ENCODE measurements at places on chromosomes 1 and 21. TPM values are rescaled to one million over a fixed set of nuclear protein-coding genes. Genes with fewer than 3 reads are reported as not detected.

Gene ILDR2
- not detected for total RNA-seq

Gene CA6
- total RNA-seq, result not detected

Gene ZFP69B
- total RNA-seq, result 4.5 TPM

Gene SPRR2G
- not detected for total RNA-seq

Gene BCAN
- not detected for total RNA-seq

Gene OR2G6
- total RNA-seq, result not detected

Gene LDLRAD1
- not detected for total RNA-seq

Gene DPT
- total RNA-seq, result 0.24 TPM

Gene TAS1R1
- total RNA-seq, result not detected

Gene ELF3
- 1.9 TPM for total RNA-seq

Gene RASSF5
- total RNA-seq, result 1.6 TPM

Gene MAPKAPK2
- 50.9 TPM for total RNA-seq

Gene ACTL8
- 0.08 TPM for total RNA-seq

Gene FCGR3A
- total RNA-seq, result not detected

Gene CSDE1
- total RNA-seq, result 917 TPM

Gene RHD
- total RNA-seq, result not detected

Gene SHISAL2A
- total RNA-seq, result not detected

Gene PTPRC
- not detected for total RNA-seq

Gene CDA
- total RNA-seq, result 1.9 TPM

Gene FLG2
- total RNA-seq, result not detected

Gene PLOD1
- total RNA-seq, result 502 TPM

Gene UBASH3A
- not detected for total RNA-seq

Gene LCE2A
- total RNA-seq, result not detected

Gene WDR64
- total RNA-seq, result not detected

Gene DMRTA2
- under 0.01 TPM for total RNA-seq

Gene DNAJC28
- 0.64 TPM for total RNA-seq

Gene TNFRSF14
- 17.6 TPM for total RNA-seq

Gene CFHR1
- total RNA-seq, result not detected

Gene GPR153
- 6.6 TPM for total RNA-seq

Gene OR2T33
- not detected for total RNA-seq

Gene OR2L13
- total RNA-seq, result not detected

Gene HPCAL4
- total RNA-seq, result not detected

Gene TEKT2
- not detected for total RNA-seq

Gene VHLL
- 5.3 TPM for total RNA-seq

Gene ITLN2
- total RNA-seq, result not detected

Gene CFHR2
- not detected for total RNA-seq

Gene CFAP74
- not detected for total RNA-seq

Gene LIN28A
- total RNA-seq, result not detected

Gene BGLAP
- total RNA-seq, result 1.2 TPM

Gene LRRC39
- not detected for total RNA-seq

Gene SYPL2
- total RNA-seq, result under 0.01 TPM

Gene LIPI
- not detected for total RNA-seq

Gene DLGAP3
- under 0.01 TPM for total RNA-seq
